Panc1 (cell line): ENCODE measurements at places on chromosomes 6 and 20.

GRCh38 chr6:51459958-51460357 lies 627.5 kb downstream of the PKHD1 start:
- no peak for DNase-seq

DNA sequence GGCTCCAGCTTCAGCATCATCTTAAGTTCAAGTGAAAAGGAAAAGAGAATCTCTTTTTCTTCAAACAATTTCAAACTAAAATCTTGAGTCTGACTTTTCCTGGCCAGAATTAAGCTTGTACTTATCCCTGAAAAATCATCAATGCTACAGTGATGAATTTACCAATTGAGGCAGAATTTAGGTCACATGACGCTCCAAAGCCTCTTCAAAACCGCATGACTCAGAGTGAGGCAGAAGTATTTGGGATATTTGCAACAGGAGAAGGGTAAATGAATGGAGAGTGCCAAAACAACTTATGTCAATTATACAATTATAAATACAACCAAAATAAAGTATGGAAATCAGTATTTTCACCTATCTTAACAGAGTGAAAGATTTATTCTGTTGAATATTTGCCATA lies 515.5 kb downstream of the COL12A1 start:
- DNase-seq = no peak

- DNase-seq = no peak
Observed at GRCh38 chr6:73985891-73986290, 289.9 kb downstream of the CD109 start.

DNA sequence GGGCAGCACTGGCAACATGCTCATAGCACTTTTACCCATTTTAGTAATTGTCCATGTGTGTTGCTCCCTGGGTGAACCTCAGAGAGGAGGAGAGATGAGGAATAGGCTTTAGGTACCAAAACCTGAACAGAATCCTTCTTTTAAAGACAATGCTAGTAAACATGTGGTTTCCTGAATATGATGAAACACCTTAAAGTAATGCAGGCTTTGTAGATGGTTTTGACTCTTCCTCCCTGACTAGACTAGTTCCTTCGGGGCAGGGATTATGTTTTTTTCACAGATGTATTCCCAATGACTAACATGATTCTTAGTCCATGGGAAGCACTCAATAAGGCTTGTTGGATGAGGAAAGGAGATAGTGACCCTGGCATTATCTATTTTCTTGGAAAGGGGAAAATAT lies 367.6 kb upstream of the JAG1 start:
- no peak for DNase-seq

GRCh38 chr6:21935561-21936028 lies 342.0 kb downstream of the SOX4 start:
- DNase-seq = no peak

DNA sequence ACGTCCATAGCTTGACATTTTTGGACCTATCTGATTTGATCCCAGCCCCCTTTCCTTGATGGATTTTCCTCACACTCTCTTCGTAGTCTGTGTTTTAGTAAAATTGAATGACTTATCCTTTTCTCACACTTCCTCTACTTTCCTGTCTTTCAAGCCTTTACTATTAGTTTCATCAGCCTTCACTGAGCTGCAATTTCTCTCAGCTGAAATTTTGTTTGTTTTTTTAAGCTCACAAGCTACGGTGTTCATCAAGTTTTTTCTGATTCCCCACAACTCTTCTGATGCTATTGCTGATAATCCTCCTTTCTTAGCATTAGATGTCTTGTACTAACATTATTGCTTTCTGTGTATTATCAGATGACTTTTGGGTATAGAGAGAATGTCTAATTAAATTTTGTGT lies 263.7 kb downstream of the TBX18 start:
- no peak for DNase-seq

- no peak for DNase-seq
Observed at GRCh38 chr20:44745598-44746366, at the start of gene KCNK15. Gene KCNK15, plus strand, starts transcription at chr20:44745865. Its CDS starts 46 bp downstream, at chr20:44745911.

DNA sequence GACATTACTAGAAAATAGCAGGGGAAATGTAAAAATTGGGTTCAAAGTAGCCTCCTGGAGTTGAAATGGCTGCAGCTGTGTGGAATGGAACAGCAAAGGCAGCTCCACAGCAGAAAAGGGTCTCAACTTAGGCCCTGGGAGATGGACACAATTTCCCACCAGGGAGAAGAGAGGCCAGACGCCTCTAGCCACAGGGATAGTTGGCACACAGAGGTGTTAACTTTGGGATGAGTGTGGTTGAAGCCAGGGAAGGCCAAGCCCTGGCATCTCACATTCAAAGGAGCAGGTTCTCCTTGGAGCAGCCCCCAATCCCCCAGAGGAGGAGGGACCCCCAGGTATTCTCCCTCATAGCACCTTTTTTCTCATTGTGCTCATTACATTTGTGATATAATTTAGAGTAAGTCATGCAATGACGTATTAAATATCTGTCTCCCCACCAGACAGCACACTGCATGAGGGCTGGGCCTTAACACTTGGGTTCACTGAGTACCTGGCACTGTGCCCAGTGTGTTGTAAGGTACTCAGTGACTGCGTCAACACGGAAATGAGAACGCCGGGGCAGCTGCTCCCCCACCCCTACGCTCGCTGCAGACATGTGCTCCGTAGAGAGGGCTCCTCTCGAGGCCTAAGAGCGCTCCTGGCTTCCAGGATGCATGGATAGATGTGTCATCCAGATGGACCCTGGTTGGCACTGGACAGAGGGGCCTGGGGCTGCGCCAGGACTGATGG lies 76.0 kb upstream of the CD93 start:
- DNase-seq = no peak

GRCh38 chr6:102571236-102571908 lies 1177.9 kb downstream of the GRIK2 start:
- no peak for DNase-seq

- DNase-seq = no peak
Observed at GRCh38 chr20:16262594-16262993, 310.7 kb downstream of the KIF16B start.

- DNase-seq = no peak
Observed at GRCh38 chr6:65790666-65791065, 83.6 kb upstream of the EYS start.

DNA sequence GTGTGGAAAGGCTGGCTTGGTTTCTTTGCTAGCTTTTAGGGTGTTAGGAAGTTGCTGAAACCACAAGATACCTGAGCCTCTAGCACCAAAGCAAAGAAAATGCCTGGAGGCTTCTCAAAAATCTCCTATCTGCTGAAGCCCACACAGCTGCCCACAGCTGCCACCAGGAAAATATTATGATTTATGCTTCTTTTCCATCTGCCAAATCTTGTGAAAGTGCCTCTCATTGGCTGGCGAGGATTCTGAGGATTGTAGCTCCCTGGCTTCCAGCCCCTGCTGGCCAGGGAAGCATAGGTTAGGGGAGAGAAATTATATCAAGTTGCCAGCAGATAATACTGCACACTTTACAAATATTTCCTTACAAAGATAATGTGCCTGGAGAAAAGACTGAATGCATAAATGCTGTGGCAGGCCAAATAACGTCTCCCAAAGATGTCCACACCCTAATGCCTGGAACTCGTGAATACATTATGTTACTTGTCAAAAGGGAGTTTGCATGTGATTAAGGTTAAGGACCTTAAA lies 98.4 kb downstream of the MRPL14 start:
- DNase-seq = no peak

- DNase-seq = no peak
Observed at GRCh38 chr6:30194797-30195690, 18.2 kb downstream of the TRIM26 start.

DNA sequence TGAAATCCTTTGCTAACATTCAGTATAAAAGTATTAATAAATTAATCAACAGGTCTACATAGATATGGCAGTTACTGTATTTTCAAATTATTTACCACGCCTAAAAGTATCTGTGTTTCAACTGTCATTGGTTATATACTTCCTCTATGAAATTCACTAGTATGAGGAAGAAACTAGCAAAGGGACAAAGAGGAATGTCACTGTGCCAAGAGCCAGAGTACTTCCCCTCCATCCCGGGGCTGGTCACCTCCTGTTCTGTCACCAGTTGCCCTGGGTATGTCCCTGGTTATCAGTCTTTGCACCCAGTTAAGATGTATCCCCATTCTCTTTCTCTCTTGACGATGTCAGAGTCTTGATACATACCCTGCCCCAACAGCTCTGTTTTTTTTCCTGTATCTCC lies 476.8 kb upstream of the SOX4 start:
- DNase-seq = no peak

- DNase-seq = peak; percentile 60
Observed at GRCh38 chr6:132712366-132712765, 1.5 kb downstream of the VNN1 start.

GRCh38 chr6:79625746-79626145 lies 5.4 kb upstream of the SH3BGRL2 start:
- no peak for DNase-seq

DNA sequence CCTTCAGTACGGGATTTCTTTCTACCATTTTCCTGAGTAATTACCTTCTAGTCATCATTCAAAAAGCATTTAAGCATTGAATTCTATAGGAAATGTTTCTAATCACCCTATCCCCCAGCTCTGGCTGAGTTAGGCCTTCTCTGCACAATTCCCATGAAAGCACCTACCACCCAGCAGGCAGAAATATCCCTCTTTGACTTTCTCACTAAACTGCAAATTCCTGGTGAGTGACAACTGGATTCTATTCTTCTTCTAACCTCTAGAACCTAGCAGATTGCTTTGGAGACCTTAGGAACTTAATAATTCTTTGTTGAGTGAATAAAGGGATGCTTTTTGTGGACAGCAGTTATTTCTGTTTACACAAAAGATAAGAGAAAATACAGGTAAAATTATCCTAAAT lies 328.7 kb downstream of the LAMA2 start:
- no peak for DNase-seq

DNA sequence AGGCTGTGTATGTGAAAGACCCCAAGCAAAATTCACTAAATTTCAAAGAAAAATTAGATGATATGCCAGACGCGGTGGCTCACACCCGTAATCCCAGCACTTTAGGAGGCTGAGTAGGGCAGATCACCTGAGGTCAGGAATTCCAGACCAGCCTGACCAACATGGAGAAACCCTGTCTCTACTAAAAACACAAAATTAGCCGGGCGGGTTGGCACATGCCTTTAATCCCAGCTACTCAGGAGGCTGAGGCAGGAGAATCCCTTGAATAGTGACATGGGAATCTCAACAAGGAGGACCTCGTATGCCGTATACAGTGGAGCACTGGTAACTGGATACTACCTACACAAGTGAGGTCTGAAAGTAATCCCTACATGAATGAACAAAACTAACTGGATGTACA lies 92.7 kb upstream of the JARID2 start:
- DNase-seq = no peak

DNA sequence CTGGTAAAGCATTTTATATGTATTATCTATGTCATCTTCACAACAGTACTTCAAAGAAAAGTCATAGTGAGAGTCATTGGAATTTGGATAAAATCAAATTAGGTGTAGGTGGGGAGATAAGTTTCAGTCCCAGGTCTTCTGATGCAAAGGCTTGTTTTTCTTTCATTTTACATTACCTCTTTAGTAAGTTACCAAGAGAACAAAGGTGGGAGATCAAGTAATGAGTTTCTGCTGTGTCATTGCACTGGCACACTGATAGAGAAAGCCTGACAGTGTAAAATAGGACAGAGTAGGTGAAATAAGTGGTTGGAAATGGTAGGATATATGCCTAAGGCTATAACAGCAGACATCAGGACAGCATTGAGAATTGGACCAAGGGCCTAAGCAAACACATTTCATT lies 250.4 kb downstream of the NKAIN2 start:
- no peak for DNase-seq

- no peak for DNase-seq
Observed at GRCh38 chr6:20952699-20953474, 418.6 kb downstream of the CDKAL1 start.

DNA sequence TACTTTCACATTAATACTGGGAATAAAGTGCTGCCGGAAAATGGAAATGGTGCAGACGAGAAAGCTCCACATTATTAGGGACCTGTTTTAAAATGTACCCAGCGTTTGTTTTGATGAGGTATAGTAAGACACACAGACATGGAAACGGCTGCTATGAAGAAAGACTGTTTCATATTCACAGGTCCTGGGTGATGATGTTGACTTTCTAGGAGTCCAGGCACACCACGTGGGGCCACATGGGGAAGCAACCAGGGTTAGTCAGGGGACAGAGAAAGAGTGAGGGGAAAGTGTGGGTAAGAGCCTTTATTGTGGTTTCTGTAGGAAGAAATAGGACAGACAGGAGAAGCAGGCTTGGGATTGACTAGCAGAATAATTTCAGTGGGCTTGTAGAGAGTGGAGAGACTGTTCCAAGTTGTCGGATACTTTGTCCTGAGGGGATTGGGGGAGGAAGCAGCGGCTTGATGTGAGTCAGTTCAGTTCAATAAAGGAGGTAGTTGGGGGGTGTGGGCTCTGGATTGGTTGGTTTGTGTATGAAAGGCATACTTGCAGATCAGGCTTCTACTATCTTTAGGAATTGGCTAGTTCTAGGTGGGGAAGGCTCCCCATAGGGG lies 112.0 kb upstream of the MCHR2 start:
- no peak for DNase-seq

DNA sequence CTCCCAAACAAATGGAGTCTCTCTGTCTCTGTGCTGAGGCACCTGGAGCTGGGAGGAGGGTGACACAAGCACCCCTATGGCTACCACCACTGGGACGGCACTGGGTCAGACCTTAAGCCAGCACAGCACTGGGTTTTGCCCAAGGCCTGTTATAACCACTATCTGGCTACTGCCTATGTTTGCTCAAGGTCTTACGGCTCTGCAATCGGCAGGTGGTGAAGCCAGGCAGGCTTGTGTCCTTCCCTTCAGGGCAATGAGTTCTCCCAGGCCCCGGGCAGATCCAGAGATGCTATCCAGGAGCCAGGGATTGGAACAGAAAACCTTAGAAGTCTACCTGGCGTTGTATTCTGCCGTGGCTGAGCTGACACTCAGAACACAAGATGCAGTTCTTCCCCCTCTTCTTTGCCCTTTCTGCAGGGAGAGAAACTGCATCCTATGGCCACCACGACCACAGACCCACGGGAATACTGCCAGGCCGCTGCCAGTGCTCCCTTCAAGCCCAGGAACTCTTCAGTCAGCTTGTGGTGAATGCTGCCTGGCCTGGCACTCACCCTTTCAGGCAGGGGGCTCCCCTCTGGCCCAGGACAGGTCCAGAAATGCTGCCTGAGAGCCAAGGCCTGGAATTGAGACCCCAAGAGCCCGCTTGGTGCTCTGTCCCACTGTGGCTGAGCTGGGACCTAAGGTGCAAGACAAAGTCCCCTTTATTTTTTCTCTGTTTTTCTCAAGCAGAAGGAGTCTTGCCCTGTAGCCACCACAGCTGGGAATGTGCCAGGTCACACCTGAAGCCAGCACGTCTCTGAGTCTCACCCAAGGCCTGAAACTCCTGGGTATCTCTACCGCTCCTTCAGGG lies 67.0 kb upstream of the FRMD1 start:
- DNase-seq = no peak

- no peak for DNase-seq
Observed at GRCh38 chr6:107061125-107062020, 33.4 kb downstream of the MTRES1 start.

- DNase-seq = no peak
Observed at GRCh38 chr6:159842035-159842434, 42.0 kb downstream of the PNLDC1 start.

GRCh38 chr6:12911427-12911826 lies 194.9 kb downstream of the PHACTR1 start:
- no peak for DNase-seq
